ENCODE measurements at places on chromosomes 3 and 15.

DNA sequence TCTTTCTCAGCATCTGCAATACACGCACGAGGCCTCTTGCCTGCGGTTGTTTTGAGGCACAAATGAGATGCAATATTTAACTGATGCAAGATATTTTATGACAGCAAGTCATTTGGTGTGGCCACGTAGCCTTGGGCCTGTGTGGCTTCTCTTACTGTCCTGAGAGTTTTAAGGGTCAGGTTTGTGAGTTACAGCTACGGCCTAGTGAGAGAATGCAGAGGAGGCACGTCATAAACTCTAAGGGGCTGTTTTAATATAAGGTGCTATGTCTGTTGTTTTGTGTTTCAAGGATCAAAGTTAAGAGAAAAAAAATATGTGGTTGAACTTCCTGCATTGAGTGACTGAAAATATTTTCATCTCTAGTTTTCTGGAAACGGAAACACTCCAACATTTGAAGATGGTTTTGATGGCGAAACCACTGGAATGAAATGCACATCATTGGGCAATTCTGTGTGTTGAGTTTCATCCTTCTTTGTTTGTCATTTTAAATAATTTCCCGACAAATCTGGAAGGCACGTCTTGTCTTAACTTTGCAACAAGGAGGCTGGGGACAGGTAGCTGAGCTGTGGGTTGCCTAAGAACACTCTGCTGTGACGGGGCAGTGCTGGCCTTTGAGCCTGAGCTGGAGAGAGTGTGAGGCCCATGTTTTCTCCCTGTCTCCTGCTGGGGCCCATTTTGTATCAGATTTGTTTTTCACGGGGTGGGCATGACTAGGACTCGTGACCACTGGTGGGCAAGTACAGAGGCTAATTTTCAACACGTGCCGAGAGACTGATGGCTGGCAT is 5.1 kb downstream of the APBA2 start:
- peak overlapping the region; percentile 57 for H3K4me3 ChIP-seq
- peaks cover 4% of the 10 kb centered on the region for H3K27me3 ChIP-seq
- H3K27ac ChIP-seq = peak overlapping the region; percentile 95
- H3K4me1 ChIP-seq = peaks cover 64% of the 10 kb centered on the region
- peaks cover 3% of the 10 kb centered on the region for H3K36me3 ChIP-seq

- no peaks in the 10 kb centered on the region for H3K4me1 ChIP-seq
- no peak overlapping the region for H3K4me3 ChIP-seq
- no peaks in the 10 kb centered on the region for H3K27me3 ChIP-seq
- peak; percentile 48 for DNase-seq
- no peak overlapping the region for H3K27ac ChIP-seq
- H3K36me3 ChIP-seq = no peaks in the 10 kb centered on the region
These were observed 329.4 kb downstream of the TBC1D5 start for GRCh38 chr3:17412950-17413530.

DNA sequence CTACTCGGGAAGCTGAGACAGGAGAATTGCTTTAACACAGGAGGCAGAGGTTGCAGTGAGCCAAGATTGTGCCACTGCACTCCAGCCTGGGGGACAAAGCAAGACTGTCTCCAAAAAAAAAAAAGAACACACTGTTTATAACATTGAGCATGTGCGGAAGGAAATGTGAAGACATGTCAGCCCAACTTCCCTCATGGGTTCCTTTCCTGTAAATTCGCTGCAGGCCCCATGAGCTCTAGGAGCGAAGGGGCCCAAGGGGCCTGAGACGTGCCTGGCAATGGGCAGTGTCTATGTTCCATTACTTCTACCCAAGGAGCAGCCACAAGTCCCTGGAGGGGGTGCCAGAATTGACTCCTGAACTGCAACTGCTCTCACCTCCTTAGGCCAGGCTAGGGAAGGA is 3.2 kb downstream of the PFKFB4 start:
- no peak overlapping the region for H3K27ac ChIP-seq
- peaks cover 31% of the 10 kb centered on the region for H3K36me3 ChIP-seq
- no peak overlapping the region for H3K4me3 ChIP-seq

DNA sequence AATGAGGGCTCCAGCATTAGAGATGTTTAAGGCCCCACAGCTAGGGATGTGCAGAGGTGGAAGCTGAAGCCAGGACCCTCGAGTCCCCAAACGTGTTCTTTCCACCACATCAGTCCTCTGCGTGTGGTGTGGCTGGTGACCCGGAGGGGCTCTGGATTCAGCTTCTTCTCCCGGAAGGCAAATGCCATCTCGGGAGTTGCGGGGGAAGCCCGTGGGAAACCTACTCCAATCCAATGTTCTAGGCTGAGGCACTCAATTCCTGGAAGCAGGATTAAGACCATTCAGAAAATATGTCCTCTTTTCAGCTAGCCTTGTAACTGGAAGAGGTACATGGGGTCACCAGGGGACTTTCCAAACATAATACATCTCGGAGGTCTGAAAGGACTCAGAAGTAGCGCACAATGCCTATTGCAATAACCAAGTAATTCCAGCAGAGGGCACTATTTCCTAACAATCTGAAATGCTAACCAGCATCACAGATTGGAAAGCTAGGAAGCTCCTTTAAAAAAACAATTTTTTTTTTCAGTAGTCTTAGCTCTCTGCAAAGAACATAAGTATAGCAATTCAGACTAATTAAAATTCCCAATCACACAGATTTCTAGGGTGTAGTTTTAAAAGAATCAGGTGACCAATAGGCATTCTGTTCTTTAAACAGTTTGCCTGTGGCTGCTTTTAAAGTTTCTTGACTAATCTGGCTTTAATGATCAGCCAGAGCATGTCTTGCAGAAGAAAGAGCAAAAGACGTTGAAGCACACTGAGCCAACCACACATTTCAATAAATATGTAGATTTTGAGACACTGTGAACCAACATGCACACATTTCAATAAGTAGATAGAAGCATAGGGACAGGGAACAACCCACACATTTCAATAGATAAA is 36.1 kb downstream of the BNC1 start:
- no peaks in the 10 kb centered on the region for H3K36me3 ChIP-seq
- no peak overlapping the region for H3K27ac ChIP-seq
- peaks cover 50% of the 10 kb centered on the region for H3K27me3 ChIP-seq
- DNase-seq = peak; percentile 48
- no peak overlapping the region for H3K4me3 ChIP-seq

DNA sequence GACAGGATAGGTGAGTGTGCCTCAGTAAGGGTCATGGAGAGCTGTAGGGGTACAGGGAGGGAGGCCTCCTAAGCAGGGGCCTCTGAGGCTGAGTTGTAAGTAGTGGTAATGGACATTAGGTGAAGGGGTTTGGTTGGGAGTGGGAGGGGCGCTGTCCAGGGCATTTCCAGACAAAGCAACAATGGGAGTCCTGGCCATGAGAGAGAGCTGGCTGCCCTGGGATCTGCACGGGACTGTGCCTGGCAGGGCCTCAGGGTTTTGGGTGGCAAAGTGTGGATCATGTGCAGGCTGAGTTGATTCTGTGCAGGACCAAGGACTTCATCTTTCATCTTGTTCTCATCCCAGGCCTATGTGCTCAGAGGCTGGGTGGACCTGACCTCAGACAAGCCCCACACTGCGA is 4.6 kb downstream of the TTC21A start:
- H3K4me1 ChIP-seq = peaks cover 21% of the 10 kb centered on the region
- no peak overlapping the region for H3K4me3 ChIP-seq
- peaks cover 32% of the 10 kb centered on the region for H3K27me3 ChIP-seq
- H3K27ac ChIP-seq = no peak overlapping the region
- DNase-seq = no peak
